Transverse colon (tissue), 4 donors: ENCODE measurements at places on chromosomes 13 and 19. TPM values are rescaled to one million over a fixed set of nuclear protein-coding genes. Genes with fewer than 3 reads are reported as not detected.
A peak's percentile ranks its signal among the peaks of the same experiment; 100 is the strongest.

Gene KLK2
- 3.8 TPM for total RNA-seq

DNA sequence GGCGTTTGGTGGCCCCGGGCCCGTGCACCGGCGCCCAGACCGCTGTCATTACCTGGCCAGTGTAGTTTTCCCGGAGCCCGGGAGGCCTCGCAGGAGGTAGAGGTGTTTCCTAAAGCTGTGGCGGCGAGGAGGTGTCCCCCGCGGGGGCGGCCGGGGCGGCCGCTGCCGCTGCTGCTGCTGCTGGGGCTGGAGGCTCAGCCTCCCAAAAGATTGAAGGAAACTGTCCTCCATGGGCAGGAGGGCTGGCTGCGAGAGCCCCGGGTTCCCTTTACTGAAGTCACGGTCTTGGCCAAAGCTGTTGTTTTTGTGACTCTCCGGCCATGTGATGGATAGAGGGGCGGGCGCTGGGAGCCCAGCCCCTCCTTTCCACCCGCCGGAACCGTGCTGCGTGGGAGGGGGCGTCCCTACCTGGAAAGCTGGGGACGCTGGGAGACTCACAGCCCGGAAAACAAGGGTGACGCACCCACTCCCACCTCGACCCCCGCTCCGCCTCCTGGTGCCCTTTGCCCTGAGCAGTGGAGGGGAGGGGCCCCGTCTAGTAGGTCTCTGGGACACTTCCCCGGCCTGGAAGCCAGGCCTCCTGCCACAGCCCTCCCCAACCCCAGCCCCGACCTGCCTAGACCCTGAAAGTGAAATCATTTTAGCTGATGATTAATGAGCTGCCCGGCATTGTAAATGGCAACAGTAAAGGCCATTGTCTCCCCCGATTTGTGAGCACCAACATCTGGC lies at the start of gene N4BP2L1:
Gene N4BP2L1 (minus strand): TSS at position 279 of the 729 bp plus-strand sequence. CDS start 48 bp downstream, at position 231.
- peak; percentile 85 for DNase-seq

DNA sequence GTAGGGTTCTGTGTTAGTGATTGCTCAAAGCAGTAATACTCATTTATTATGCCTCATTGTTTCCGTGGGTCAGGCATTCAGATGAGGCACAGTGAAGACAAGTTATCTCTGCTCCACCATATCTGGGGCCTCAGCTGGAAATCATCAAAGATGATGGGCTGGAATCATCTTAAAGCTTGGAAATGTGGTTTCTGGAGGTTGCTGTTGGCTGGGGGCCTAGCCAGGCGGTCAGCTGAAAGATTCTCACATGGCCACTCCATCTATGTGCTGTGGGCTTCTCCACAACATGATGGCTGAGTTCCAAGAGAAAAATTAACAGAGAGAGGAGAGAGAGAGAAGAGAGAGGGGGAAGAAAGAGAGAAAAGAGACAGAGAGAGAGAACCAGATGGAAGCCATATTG lies 75.5 kb downstream of the OLFM4 start:
- no peak for DNase-seq

DNA sequence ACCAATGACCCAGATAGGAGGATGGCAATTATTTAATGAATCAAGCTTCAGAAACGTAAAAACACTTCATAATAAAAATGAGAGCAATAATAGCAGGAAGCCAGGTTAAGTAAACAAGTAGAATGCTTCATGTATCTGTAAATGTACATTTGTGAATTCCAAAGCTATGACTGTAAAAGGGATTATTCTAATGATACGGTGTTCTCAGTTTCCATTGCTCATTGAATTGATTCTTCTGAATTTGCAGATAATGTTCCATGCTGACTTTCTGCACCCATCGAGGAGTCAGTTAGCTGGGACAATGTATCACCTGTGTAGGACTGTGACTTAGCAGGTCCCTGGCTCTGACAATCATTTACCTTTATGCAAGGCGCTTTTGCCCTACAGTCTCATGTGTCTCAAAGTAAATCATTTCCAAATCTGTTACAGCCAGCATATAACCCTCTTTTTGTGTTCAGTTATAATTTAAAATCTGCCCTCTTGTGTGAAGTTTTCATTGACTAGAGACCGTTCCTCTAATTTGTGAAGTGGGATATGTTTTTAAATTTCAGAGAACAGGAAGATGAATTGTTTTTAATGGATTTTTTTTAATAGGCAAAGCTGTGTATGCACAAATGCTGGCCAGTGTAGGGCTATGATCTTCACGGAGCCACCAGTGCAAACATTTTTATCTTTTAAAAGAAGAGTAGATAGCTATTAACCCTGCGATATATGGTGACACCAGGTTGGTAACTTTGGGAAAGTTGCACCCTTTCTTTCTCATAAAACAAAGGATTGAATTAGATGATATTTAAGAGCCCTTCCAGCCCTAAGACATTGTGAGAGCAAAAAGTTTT lies 267.1 kb downstream of the KLF5 start:
- DNase-seq, result peak; percentile 42

DNA sequence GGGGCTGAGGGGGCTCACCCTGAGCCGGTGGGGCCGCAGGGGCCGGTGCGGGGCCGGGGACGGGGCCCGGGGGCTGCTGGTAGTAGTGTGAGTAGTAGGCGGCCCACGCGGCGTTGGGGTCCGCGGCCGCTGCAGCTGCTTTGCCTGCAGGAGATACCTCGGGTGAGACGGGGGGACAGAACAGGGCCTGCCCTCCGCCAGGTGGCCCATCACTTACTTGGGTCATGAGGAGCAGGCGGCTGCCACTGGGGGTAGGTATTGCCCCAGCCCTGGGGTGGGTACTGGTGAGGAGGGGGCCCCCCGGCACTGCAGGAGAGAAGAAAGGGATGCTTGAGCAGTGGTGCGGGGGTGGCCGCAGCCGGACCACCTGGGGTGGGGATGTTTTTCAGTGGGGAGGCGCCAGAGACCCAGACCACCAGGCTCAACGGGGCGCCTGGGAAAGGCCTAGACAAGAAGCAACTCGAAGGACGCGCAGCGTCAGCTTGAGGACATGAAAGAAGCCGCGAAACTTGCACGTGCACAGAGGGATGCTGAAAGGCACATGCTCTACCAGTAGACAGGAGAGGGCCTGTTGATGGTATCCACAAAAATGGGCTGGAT lies 8.9 kb downstream of the KHSRP start:
- no peak for DNase-seq

DNA sequence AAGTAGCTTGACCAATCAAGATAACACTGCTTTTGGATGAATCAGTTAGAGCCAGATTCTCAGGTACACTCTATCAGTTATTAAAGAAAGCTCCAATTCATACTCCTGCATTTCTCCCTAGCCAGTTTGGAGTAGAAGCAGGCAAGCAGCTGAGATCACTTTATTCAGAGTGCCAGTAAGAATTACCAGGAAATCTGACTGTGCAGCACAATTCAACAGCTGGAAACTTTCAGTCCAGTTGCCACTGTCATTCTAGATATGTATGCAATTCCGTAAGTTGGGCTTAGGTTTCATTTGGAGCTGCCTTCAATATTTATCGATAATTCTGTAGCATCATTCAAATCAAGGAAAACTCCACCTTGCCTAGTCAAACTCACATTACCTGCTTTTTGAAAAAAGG lies 2625.6 kb upstream of the PCDH20 start:
- no peak for DNase-seq

DNA sequence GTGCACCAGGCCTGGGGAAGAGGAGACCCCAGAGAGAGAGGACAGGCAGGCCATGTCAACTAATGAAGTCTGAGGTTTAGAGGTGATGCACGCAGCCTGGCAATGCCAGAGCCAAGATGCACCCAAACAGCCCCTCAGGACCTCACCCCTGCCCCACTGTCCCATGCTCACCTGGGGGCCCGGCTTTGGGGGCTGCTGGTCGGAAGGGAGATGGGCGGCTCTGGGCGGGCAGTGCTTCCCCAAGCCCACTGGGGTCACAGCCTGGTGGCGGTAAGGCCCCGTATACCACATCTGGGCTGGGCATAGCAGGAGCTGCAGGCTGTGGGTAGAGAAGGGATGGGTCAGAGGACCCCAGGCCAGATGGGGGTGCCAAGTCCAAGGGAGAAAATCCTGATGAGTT lies 8.6 kb upstream of the TMEM161A start:
- DNase-seq, result no peak
